ENCODE measurements at places on chromosomes 6 and 20.

DNA sequence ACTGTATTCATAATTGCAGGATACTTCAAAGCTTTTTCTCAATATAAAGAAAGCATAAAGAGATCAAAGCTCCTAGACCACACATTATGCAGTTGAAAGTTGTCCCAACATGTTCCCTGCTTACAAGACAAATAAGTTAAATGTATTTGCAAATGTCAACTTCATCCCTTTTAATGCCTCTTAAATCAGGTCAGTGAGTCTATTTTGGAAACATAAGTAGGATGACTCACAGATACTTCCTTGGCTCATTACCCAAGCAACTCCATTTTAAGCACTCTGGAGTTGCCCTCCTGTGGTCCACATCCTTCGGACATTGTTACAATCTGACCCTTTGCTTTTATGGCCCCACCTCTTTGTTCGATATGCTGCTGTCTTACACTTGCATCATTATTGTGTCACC is 162.0 kb downstream of the FAXC start:
- DNase-seq, result no peak

DNA sequence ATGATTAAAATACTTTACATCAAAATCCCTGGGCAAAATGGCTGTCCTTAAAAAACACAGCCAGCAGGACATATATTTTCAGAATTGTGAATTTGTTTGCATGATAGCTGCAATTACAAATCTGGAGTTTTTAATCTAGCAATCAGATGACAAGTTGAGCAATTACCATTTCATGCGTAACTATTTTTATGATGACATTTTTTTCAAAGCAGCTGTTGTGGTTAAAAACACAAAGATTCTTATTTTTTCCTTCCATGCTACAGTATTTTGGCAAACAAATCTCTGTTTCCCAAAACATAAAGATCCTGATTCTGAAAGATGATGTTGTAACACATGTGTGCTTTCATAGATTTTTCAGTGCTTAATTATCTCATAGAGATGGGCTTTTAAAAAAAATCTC is 90.2 kb downstream of the PHACTR1 start:
- no peak for DNase-seq

DNA sequence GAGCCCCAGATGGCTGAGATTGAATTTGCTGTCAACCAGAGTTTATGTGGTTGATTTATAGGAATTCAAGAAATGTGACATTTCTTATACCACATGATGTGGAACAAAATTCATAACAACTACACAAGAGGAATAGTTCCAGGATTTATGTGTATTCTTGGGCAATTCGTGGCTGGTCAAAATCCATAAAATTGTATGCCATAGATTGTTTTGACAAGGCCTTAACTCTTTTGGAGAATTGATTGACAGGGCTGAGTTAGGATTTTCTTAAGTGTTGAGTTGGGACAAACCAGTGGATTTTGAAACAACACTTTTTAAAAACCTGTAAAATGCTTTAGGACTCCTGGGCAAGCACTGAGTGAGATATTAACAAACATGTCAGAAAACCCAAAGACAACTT is 19.4 kb upstream of the SLC2A12 start:
- no peak for DNase-seq

DNA sequence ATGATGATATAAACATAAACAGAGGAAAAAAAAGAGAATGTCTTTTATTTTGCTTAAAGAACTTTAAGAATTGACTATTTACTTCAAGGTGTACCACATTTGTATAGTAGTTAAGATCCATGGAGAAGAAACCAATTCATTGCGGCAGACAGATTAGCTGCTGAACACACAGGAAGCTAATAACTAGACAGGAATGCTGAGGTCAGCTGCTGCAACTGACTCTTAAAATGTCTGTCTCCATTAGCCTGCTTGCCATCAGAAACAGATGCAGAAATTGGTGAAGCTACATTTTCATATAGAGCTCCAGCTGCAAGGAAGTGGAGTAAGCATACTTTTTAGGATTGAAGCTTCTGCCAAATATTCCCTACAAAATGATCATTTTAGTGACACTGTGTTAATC is 939.5 kb downstream of the EPHA7 start:
- no peak for DNase-seq

GRCh38 chr20:53723621-53724020 is 130.0 kb upstream of the ZNF217 start:
- no peak for DNase-seq

GRCh38 chr20:50004229-50004628 is 21.4 kb downstream of the SNAI1 start:
- DNase-seq, result no peak

DNA sequence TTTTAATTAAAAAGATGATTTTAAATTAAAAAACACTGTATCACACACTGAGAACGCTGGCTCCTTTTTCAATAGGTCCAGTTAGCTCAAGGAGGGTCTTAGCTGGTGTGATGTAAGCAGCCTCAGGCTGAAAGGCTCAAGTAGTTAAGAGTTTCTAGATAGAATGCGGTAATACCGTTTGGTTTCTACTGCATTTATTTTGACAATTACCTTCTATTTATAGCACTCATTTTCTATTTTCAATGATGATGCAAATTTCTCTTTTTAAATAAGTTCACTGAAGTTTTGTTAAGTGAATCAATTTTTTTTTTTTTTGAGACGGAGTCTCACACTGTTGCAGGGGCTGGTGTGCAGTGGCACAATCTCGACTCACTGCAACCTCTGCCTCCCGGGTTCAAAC is 87.1 kb downstream of the PREX1 start:
- DNase-seq, result no peak

DNA sequence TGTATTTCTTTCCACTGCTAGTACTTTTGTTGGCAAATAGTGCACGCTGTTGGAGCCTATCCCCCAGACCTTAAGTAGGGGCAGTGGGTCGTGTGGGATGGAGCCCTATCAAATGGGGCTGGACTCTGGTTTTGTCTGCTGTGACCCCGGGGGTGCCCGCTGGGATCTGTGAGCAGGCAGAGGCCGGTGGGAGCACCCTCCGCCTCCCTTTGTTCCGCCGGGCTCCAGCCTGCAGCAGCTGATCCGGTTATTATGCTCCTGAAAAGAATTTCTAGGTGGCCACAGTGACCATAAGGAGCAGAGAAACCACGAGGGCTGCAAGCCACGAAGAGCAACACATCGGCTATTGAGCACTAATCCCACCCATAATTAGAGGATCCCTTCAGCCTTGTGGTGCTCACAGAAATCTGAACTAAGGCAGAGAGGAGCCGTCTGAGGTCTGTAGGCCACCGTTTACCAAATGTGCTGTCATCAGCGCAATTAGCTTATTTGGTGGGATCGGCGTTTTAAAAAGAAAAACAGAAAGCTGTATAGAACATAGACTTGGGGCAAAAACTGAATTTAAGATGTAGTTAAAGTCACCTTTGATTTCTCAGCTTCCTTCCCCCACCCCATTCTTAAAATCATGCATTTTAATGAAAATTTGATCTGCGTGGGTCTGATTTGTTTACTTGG is 598.3 kb upstream of the JAG1 start:
- no peak for DNase-seq

DNA sequence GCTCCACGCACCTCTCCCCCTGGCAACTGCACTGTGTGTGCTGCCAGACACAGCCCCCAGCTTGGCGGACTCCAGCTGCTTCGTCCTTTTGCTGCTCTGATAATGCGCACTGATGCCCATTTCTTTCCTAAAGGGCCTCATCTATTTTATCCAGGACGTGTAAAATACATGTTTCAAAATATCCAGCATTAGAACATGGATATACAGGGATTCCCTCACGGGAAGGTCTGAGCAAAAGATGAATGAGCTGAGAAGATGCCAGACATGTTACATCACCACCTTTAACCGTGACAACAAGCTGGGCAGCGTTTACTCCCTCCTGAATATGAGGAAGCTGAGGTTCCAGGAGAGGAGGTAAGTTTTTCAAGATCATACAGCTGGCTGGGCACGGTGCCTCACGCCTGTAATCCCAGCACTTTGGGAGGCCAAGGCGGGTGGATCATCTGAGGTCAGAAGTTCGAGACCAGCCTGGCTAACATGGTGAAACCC is 32.8 kb downstream of the TNXB start:
- DNase-seq, result no peak

GRCh38 chr20:4183361-4183760 is 168.0 kb upstream of the RNF24 start:
- no peak for DNase-seq

- DNase-seq, result no peak
Observed at GRCh38 chr6:43941174-43941573, 171.2 kb downstream of the VEGFA start.

DNA sequence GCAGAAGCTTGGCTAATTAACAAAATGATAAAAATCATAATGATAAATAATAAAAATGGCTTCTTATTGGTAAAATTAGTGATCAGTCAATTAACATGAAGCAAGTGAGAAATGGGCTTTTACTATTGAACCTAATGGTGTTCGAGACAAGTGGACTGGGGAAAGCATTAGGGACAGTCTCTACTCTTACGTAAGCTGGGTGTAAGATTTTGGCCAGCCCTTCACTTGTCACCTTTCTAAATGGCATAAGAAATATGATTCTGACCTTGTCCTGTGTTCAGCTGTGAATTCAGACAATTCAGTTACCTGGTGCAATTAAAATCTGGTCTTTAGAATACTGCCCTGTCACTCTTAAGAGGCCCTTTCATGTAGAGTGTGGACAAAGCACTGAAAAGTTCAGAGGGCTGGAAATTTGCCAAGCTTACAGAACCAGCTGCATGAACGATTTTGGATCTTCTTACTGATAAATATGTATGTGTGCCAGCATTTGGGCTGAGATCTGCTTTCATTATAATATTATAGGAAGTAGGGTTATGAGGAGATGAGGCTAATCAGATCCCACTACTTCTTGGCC is 115.9 kb downstream of the QRSL1 start:
- DNase-seq, result no peak

- DNase-seq, result no peak
Observed at GRCh38 chr20:40781327-40782042, 92.4 kb upstream of the MAFB start.

DNA sequence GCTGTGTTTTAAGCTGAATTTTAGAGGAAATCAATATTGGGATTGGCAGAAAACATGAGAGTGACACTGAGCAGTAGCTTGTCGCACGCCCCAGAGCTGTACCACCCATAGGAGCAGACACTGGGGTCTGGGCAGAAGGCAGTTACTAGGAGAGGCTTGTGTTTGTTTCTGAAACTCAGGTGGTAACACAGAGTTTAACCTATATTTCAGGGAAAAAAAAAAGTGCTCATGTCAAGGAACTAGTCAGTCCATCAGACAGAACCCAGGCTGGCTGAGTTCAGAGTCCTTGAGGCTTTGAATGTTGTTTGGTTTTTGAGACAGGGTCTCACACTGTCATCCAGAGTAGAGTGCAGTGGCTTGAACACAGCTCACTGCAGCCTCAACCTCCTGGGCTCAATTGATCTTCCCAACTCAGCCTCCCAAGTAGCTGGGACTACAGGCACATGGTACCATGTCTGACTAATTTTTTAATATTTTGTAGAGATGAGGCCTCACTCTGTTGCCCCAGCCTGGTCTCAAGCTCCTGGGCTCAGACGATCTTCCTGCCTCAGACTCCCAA is 6.6 kb downstream of the SLC22A1 start:
- DNase-seq, result no peak

GRCh38 chr20:38751360-38751976 is 3.2 kb downstream of the ACTR5 start:
- no peak for DNase-seq

DNA sequence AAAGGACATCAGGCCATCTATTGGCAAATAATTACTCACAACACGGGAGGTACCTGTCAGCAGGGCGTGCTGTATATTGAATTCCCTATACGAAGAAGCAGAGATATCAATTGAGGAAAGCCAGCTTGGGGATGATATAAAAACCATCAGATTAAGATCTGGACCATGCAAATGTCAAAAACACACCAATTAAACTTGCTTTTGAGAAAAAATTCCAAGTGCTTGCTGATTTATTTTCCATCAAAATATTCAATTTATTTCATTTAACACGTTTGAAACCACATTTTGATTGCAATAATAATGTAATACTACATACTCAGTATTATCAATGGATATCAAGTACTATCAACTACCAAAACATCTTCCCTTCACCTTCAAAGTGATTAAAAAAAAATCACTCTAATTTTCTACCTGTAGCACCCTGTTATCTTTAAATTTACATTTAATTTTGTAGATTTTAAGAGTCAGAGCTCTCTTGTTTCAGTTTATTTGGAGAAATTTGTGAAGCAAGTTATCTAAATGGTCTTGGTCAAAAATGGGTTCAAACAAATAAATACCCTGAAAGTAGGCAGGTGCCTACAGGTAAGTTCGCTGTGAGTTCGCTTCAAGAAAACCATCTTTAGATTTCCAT is 6.8 kb upstream of the TBX18 start:
- no peak for DNase-seq

DNA sequence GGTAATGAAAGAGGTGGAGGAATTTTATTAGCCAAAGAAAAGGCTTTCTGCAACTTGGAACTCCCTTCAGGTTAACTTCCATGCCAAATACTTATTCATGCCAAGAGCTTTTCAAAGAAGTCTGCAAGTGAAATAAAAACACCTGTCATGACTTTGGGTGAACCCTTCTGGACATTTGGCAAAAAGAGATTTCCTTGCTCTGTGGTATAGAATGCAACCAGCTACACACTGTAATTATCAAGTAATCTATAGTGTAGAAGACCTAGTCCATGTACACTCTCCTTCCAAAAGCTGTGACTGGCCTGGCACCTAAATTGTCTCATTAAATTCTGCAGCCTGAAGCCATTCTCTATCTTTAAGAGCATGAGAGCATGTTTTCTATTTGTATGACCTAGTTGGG is 232.3 kb downstream of the COL12A1 start:
- DNase-seq, result no peak

- no peak for DNase-seq
Observed at GRCh38 chr20:50101887-50102286, 11.1 kb downstream of the UBE2V1 start.

GRCh38 chr6:16184551-16184950 is 53.8 kb upstream of the GMPR start:
- DNase-seq, result no peak

DNA sequence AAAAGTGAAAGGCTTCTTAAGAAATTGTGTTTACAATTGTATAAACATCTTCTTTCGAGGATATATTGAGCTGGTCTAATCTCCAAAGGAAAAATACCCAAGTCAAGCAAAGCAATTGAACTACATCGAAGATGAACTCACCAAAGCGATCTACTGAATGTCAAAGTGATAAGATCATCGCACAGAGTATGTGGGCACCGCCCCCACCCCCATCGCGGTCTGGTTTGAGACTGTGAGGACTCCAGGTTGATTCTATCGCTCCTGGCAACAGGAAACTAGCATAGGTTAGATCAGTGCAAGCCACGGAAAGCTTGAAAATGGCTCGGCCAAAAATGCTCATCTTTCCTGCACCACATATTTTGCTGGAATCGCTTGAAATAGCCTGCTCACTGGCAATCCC is 133.2 kb upstream of the RPS6KA2 start:
- DNase-seq, result peak; percentile 34

DNA sequence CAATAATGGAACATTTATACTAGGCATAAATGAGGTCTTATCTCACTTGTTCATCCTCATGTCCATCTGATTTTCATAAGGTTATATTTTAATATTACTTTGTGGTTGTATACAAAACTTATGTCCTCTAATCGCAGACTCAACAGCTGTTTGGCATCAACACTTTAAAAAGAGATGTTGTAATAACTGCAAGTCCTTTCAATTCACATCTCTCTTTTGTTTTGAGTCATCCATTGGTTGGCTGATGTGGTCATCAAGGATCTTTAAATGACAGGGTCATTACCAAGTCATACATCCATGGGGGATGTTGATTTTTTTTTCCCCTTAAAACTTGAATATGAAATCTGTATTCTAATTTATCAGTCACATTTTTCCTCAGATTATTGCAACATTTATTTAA is 299.4 kb upstream of the NRSN1 start:
- DNase-seq, result no peak

- no peak for DNase-seq
Observed at GRCh38 chr6:14326774-14327173, 209.2 kb downstream of the CD83 start.

Data from T-helper 1 cell (primary cell).